ENCODE measurements at places on chromosomes 1 and 21. TPM values are rescaled to one million over a fixed set of nuclear protein-coding genes. Genes with fewer than 3 reads are reported as not detected.

The ETV3L gene
- not detected for total RNA-seq

The SH3D21 gene
- 11.3 TPM for total RNA-seq

- peak; percentile 92 for DNase-seq
Observed at GRCh38 chr1:87369736-87370478, 41.2 kb downstream of the LMO4 start.

The ASPM gene
- 12.3 TPM for total RNA-seq

The CDC20 gene
- 1.4 TPM for total RNA-seq

The VCAM1 gene
- total RNA-seq: 37.6 TPM

DNA sequence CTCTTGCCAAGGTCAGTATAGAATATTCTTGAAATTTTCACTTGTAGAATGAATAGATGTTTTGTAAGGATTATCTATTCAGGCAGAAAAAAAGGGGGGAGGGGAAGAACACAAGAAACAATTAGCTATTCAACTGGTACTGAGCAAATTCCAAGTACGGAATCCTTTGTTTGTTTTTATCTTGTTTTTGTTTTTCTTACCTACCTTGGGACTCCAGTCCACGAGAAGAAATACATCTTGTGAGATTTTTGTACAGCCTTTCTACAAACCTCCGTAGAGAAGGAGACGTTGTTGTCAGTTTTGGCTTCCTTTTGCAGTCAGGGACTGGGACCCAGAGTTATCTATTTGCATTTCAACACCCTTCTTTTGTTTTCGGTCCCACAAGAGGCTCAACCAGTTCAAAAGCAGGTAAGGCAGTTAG lies 36.0 kb downstream of the ZNF281 start:
- no peak for DNase-seq

The C1orf94 gene
- total RNA-seq: 0.72 TPM

The KRTAP19-1 gene
- total RNA-seq: not detected

DNA sequence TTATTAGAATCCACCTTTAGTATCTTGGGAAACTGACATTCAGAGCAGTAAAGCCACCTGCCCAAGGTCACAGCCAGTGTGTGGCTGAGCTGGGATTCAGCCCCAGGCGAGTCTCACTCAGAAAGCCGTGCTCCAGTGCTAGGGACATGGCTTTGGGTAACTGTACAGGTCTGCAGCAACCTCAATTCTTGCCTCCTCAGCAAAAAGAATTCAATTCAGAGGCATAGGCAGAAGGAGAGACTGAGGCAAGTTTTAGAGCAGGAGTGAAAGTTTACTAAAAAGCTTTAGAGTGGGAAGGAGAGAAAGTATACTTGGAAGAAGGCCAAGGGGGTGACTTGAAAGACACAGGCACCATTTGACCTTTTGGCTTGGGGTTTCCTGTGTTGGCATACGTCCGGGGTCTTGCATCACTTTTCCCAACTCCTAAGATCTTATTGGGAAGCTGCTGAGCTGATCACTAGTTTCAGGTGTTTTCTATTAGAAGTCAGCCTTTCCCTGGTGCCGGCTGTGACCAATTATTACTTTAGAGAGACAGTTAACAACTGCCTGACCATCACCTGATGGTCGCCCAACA lies 529.3 kb downstream of the MATN1 start:
- DNase-seq: no peak

DNA sequence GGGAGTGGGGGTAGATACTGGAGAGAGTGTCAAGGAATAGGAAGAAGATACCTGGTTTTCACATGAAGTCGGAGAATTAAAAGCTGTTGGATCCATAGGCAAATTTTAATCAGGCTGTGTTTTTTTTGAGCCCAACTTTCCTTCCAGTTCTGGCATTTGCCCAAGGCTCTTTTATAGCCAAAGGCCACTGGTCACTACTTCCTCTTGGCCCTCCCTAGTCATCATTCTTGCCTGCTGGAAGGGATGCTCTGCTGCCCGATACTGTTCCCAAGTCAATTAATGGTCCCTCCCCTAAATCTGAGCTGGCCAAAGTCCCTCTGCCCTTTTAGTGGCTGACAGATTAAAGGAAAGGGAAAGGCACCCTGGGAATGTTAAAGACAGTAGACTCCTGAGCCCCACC lies 102.8 kb upstream of the ZNF648 start:
- DNase-seq: no peak

DNA sequence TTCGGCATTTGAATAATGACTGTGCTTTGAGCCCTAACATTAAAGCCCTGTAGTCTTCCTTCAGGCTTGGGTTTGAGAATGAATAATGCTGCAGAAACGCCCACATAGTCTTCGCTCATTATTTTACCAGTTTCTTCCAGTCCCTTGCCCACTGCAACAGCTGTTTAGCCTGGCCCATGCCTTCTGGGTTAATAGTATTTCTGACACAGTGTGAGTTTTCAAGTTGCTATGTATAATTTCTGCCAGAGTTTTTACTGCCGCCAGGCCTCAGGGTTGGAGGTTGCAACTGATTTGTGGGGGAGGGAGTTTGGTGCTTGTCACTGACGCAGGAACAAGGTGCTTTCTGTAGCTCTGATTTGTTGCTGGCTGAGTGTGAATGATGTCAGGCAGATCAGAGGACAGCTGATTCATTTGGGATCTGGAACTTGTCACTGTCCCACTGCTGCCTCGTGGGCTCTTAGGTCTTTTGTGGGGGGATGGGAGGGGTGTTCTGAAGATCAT lies 109.8 kb downstream of the MAST2 start:
- peak; percentile 92 for DNase-seq

GRCh38 chr21:21046063-21046462 lies 47.9 kb downstream of the NCAM2 start:
- no peak for DNase-seq

The UMODL1 gene
- 0.48 TPM for total RNA-seq

DNA sequence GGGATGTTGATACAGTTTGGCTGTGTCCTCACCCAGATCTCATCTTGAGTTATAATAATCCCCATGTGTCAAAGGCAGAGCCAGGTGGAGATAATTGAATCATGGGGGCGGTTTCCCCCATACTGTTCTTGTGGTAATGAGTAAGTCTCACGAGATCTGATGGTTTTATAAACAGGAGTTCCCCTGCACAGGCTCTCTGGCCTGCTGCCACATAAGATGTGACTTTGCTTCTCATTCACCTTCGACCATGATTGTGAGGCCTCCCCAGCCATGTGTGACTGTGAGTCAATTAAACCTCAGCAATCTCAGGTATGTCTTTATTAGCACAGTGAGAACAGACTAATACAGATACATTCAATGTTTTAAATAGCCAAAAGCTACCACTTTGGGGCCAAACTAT lies 41.1 kb downstream of the SLC35F3 start:
- DNase-seq: no peak

- no peak for DNase-seq
Observed at GRCh38 chr1:42713293-42713692, 26.7 kb downstream of the CLDN19 start.

The TMEM125 gene
- 0.72 TPM for total RNA-seq

DNA sequence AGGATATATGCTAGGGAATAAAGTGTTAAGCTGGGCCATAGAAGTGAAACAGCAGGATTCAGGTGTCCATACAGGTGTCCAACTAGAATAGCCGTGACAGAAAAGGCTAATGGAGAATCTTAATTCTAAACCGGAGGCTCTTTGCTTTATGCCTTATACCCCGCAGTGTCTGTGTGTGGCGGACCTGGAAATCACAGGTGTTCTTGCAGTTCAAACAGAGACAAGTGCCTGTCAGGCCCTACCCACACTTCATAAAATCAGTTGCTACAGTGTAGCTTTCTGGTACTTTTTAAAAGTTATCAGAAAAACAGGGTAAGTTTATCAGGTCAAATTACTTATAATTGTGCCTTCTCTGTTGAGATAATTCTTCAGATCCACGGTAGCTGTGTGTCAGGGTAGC lies 293.9 kb downstream of the LRRC7 start:
- DNase-seq: no peak

DNA sequence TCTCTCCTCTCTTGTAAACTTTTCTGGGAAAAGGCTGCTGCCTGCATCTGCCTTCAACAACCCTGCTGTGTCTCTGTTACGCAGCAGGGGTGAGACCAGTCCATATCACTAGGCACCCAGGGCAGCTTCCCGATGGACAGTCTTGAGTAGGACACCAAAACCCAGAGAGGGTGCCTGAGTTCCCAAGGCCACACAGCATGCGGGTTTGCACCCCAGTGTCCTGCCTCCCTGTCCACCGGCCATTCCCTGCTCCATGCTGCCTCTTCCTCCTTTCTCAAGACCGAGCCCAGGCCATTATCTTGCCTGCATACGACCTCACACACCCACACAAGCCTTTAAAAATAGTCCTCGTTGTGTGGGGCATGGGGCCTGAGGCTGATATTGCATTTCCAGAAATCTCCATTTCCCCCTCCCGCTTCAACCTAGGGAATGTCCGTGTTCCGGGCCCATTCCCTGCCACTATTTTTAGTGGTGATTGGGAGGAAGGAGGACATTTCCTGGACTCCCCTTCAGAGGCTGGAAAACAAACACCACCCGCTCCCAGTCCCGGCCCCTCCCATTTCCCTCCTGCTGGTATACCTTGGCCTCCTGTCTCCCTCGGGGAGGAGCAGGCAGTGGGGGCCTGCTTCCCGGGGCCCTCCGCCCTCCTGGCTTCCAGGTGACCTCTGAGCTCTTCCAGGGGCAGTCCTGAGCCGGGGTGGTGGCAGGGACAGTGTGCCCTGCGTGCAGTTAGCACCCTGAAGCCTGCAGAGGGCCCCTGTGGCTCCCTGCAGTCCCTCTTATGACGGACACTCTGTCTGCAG lies 132.4 kb upstream of the TMEM51 start:
- DNase-seq: no peak

GRCh38 chr1:48019714-48020315 lies 22.6 kb upstream of the TRABD2B start:
- DNase-seq: no peak

DNA sequence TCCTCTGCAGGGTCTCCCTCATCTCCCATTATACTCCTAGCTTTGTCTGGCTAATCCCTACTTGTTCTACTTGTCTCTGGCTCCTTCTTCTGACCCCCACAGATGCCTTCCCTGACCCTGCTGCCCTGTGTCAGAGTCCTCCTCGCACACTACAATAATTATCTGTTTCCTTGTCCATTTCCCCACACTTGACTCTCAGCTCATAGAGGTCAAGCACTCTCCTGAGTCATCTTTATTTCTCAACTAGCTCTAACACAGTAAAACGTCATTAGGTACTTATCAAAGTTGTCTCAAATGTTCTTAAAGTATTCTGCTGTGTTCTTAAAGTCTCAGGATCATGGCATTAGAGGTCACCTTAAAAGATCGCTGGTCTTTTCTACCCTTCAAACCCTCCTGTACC lies 47.1 kb downstream of the C8A start:
- peak; percentile 47 for DNase-seq

DNA sequence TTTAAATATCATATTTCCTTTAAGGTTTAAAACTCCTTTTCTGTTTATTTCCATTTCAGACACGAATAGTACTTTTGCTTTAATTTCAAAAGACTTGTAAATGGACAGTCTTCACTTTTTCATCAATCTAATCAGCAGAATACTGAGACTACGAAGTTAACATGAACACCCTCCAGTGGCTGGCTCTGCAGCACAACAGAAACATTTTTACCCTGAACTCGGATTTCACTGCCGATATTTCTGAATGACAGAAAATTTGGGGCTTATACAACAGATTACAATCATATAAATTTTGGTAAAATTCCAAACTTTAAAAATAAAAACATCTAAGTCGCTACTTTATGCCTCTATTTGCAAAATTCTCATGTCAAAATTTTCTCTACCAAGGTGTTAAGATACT lies 86.2 kb downstream of the AKT3 start:
- DNase-seq: no peak

- no peak for DNase-seq
Observed at GRCh38 chr1:198171667-198172540, 15.1 kb downstream of the NEK7 start.

The MYBPH gene
- not detected for total RNA-seq

GRCh38 chr1:30378003-30378596 lies 345.3 kb downstream of the MATN1 start:
- DNase-seq: no peak

GRCh38 chr1:70090141-70090540 lies 115.2 kb downstream of the LRRC40 start:
- DNase-seq: no peak

DNA sequence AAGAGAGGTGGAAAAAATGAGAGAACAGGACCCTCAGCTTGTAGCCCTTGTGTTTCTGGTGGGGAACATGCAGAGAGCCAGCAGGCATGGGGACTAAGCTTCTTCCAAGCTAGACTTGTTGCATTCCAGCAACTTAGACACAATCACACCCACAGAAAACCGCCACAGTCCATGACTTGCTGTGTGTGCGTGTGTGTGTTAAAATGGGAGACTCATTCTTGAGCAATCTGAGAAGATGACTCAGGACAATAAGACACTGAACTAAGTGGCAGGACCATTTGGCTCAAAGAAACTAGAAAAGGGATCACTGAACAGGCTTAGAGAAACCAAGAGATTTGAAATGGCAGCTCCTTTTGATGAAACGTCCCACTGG lies 78.0 kb downstream of the HLX start:
- DNase-seq: peak; percentile 43

DNA sequence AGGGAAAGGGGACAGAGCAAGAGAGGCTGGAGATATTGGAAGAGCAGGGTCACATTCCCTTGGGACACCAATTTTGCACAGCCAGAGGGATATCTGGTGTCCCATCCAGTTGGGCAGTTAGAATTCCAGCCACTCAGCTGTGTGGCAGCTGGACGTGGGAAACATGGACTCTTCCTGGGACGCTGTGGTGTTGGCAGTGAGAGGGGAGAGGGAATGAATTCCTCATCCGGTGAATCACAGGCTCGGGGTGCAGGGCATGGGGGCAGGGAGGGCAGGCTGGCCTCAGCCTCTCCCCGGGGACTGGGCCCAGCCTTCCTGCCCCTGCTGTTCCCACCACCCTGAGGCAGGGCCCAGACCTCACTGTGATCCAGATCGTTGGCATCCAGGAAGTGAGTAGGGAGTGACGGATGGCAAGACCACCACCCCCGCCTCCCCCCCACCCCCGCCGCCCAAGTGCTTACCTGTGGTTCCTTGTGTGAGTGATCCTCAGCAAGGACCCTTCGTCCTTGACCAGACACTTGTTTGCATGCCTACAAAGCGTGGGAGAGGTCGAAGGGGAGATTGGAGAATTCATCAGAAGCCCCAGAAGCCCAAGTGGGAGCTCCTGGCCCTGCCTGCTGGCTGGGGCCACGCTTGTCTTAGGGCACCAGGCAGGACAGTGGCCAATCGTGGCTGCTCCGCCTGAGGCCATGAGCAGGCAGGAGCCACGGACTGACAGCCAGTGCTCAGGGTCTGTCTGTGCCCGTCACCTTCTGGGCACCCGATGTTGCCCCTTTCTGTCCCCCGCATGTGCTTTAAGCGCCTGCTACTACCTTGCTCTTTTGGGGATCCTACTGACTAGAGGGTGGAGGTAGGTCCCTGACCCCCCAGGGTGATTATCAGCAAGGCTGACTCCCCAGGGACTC lies 8.7 kb downstream of the WNT3A start:
- peak; percentile 17 for DNase-seq

GRCh38 chr1:47023268-47024140 lies at the start of gene CYP4X1:
Gene CYP4X1 (plus strand): TSS chr1:47023669. CDS start chr1:47023818, 149 bp downstream.
- peak; percentile 10 for DNase-seq

The NPPA gene
- total RNA-seq: not detected

The MYOC gene
- not detected for total RNA-seq

All from umbilical cord (tissue), 2 donors.